GM23248 (cell line): ENCODE measurements at places on chromosomes 5 and 9. TPM values are rescaled to one million over a fixed set of nuclear protein-coding genes. Genes with fewer than 3 reads are reported as not detected.

ERP44 gene
- 50.5 and 51.6 TPM in 2 replicates for polyA plus RNA-seq

GRCh38 chr5:179558932-179559283 is 8.6 kb downstream of the RUFY1 start:
- peak; percentile 49 for DNase-seq

- no peak for DNase-seq
Measured at GRCh38 chr5:41851116-41851515, 19.1 kb downstream of the OXCT1 start.

SMIM27 gene
- polyA plus RNA-seq = 40.1 and 41.4 TPM in 2 replicates

BARHL1 gene
- polyA plus RNA-seq = not detected in 2 replicates

- no peak for DNase-seq
Measured at GRCh38 chr5:21644032-21644431, 1209.1 kb downstream of the CDH12 start.

- peak; percentile 17 for DNase-seq
Measured at GRCh38 chr5:168047669-168048111, 243.8 kb upstream of the WWC1 start.

DNA sequence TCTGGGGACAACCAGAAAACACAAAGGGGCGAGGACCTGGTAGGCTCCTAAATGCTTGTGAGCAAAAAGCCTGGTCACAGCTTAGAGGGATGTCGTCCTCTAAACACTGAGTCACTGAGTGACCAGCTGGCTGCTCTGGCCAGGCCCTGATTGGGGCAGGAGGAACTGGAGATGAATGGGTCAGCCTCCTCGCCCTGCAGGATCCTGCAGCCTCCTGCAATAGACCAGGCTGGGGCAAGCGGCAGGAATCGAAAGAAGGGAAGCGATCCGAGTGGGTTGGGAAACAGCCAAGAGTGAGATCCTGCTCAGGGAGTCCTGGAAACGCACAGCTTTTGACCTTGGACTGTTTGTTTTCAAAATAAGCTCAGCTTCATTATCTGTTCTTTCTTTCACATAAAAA is 34.1 kb upstream of the MSX2 start:
- peak; percentile 17 for DNase-seq

- DNase-seq = no peak
Measured at GRCh38 chr5:58774937-58775336, 192.1 kb downstream of the RAB3C start.
